ENCODE measurements at places on chromosomes 12 and 14. TPM values are rescaled to one million over a fixed set of nuclear protein-coding genes. Genes with fewer than 3 reads are reported as not detected.

ENDOU gene
- not detected for total RNA-seq

PIK3C2G gene
- total RNA-seq, result 1.4 TPM

ACVRL1 gene
- total RNA-seq, result 16.2 TPM

DPPA3 gene
- not detected for total RNA-seq

MMP17 gene
- total RNA-seq, result 0.58 TPM

RNU6-8 gene
- not detected for total RNA-seq

ALDH2 gene
- total RNA-seq, result 46.7 TPM

IFNG-AS1 gene
- total RNA-seq, result 0.22 TPM

ISM2 gene
- total RNA-seq, result not detected

RPGRIP1 gene
- 0.16 TPM for total RNA-seq

FITM1 gene
- 5.0 TPM for total RNA-seq

SIX1 gene
- not detected for total RNA-seq

KTN1 gene
- total RNA-seq, result 76.9 TPM

AMDHD1 gene
- total RNA-seq, result 0.69 TPM

SLC10A1 gene
- total RNA-seq, result not detected

SLC25A47 gene
- not detected for total RNA-seq

OVCH1 gene
- not detected for total RNA-seq

TMPRSS12 gene
- not detected for total RNA-seq

CLEC2B gene
- 1.4 TPM for total RNA-seq

AMN gene
- 1.5 TPM for total RNA-seq

NELL2 gene
- total RNA-seq, result 0.69 TPM

EML5 gene
- total RNA-seq, result 1.3 TPM

TAS2R13 gene
- total RNA-seq, result 0.75 TPM

RBP5 gene
- total RNA-seq, result 2.1 TPM

PRIMA1 gene
- 0.28 TPM for total RNA-seq

GNG2 gene
- 1.7 TPM for total RNA-seq

EIF4B gene
- total RNA-seq, result 508 TPM

NOVA1 gene
- total RNA-seq, result 1.9 TPM

KCNA5 gene
- 0.87 TPM for total RNA-seq

KRT3 gene
- total RNA-seq, result not detected

CSAD gene
- 18.2 TPM for total RNA-seq

OR6C68 gene
- not detected for total RNA-seq

SLC25A21 gene
- 0.92 TPM for total RNA-seq

LPAR5 gene
- total RNA-seq, result 1.1 TPM

GRIP1 gene
- total RNA-seq, result 5.6 TPM

STX2 gene
- 5.5 TPM for total RNA-seq

OAS2 gene
- total RNA-seq, result 3.9 TPM

USP44 gene
- 2.4 TPM for total RNA-seq

TTC5 gene
- total RNA-seq, result 12.9 TPM

ETNK1 gene
- 34.3 TPM for total RNA-seq

HOXC11 gene
- not detected for total RNA-seq

IL22 gene
- not detected for total RNA-seq

PAX9 gene
- not detected for total RNA-seq

CCDC60 gene
- not detected for total RNA-seq

ABHD12B gene
- not detected for total RNA-seq

Data from pancreas (tissue), 10 donors.